ENCODE measurements at places on chromosomes 1 and 21.

DNA sequence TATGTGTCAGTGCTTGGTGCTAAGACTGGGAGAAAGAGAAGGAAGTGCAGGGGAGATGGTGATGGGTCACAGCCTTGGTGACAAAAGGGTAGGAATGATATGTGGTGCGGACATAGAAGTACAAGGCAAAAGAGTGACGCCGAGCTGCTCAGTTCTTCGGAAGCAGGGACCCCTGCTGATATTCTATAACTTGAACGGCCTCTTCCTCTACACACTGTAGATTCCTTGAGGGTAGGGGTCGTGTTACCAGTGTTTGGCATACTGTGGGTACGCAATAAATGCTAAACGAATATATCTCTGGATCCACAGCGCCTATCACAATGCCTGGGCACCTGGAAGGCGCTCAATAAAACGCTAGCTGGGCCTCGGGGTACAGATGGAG lies 488 bp downstream of the DBT start:
- DNase-seq, result no peak

DNA sequence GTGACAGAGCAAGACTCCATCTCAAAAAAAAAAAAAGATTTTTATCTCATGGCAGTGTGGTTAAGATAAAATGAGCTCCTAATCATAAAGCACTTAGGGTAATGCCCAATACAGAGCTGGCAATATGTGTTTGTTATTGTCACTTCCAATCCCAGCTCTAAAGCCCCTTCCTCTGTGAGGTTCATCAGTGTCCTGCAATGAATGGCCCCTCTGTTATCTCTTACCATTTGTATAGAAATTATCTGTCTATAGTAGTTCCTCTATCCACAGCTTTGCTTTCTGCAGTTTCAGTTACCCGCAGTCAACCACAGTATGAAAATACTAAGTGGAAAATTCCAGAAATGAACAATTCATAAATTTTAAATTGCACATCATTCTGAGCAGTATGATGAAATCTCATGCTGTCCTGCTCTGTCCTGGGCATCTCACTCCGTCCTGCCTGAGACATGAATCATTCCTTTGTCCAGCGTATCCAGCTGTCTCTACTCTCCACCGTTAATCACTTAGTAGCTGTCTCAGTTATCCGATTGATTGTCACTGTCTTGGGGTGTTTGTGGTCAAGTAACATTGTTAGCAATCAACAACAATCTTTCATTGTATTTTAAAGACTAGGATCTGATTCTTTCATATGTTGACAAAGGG lies 50.2 kb upstream of the DNAH14 start:
- DNase-seq, result no peak

DNA sequence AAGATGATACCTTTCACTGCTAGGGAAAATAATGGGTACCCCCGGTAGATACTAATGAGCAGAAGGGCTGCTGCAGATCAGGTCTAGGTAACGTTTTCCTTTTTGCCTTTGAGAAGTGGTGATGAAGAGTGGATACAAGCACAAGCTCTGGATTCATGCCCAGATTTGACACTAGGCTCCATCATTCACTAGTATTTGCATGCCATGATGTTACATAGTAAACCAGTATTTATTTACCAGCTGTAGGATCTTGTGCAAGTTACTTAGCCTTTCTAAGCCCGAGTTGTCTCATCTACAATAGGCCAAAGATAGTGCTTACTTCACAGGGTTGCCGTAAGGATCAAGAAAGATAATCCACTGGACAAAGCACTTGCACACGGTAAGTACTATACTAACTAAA lies 14.2 kb downstream of the PTPN14 start:
- DNase-seq, result no peak

GRCh38 chr1:45934947-45935346 lies 131.5 kb downstream of the MAST2 start:
- no peak for DNase-seq

DNA sequence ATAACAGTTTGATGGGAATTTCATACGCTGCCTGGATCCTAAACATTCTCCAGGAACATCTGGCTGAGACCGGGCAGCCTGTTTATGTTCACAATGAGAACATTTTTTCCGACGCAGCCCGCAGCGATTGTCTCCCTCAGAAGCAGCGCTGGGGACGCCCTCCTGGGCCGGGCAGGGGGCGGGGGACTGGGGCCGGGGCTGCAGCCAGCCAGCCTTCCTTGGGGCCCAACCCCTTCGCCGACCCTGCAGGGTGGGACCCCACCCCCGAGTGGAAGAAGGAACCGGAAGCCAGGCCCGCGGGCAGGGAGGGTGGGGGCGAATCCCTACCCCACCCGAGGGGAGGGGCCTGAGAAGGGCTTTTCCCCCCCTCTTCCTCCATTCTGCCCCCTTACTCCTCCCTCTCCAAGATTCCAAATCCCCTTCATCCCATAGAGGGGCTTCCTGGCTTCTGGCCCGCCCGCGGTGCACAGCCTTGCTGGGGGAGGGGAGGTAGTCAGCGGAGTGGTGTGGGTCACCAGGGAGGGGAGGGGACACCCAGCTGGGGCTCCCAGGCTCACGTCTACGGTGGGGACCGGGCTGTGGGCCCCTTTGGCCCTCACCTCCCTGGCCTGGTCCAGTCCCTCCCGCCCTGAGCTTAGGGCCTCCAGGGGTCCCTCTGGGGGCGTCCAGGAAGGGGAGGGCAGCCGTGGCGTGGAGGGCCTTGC lies 60.6 kb downstream of the WNT9A start:
- DNase-seq, result no peak

GRCh38 chr1:113934511-113935055 lies 5.5 kb downstream of the HIPK1 start:
- DNase-seq, result no peak

DNA sequence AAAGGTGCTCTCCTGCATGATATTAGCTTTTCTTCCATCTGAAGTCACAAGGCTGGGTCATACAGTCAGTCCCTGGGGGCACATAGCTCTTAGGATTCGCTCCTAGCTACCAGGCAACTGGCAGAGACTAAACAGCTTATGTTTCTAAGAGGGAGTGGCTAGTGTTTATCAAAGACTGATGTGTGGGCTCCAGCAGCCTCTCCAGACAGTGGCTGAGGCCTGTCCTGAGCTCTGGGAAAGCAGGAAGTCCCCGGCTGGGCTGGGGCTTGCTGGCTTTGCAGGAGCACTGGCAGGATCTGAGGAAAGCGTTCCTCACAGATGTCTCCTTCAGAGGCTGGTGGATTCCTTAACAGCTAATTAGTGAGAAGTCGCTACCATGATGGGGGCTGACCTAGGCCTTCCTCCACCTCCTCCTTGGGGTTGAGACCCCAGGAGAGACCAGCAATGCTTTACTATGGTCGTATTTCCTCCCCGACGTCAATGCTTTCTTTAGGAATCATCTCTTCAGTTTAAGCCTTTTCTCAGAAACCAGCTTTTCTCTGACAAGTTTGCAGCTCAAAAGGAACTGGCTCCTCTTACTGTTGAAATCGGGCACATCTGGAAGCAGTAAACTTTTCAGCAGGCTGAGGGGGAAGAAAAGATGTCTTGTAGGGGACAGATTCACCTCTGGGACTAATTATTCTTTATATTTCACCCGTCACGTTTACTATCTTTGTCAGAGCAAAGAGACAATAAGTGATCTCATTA lies 33.5 kb upstream of the HHAT start:
- no peak for DNase-seq

- no peak for DNase-seq
Measured at GRCh38 chr21:27380303-27380702, 413.4 kb upstream of the ADAMTS5 start.

GRCh38 chr1:33349081-33349759 lies 28.3 kb upstream of the A3GALT2 start:
- peak; percentile 51 for DNase-seq

DNA sequence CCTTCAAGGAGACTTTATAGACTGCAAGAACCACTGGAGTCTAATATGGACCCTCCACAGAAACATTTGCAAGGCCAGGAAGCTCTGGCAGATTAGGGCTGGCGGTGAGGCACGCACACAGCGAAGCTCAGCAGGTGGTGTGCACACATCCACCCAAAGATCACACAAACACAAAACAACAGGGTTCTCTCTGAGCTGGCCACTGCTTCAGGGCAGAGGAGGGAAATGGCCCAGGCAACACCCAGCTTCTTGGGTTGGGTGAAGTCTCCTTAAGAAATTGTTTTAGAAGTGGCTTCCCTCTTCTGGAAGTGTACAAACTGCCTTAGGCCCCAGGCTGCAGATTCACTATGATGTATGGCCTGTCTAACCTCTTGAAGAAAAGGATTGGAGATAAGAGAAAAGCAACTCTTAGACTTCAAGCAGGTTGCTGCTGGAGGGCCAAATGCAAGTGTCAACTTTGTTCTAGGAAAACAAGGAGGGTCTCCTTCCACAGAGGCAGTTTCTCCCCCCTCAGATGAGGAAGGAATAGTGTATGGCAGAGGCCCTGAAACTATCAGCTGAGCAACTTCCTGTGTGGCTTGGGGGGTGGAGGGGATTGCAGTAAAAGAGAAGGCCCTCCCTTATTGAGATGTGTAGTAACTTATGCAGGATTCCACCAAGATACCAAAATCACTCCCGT lies 2.0 kb downstream of the RCSD1 start:
- no peak for DNase-seq

All from GM10248 (cell line).